ENCODE measurements at places on chromosomes 7 and 10.

GRCh38 chr10:13047529-13048206, 46.2 kb upstream of the CCDC3 start:
- DNase-seq: no peak

DNA sequence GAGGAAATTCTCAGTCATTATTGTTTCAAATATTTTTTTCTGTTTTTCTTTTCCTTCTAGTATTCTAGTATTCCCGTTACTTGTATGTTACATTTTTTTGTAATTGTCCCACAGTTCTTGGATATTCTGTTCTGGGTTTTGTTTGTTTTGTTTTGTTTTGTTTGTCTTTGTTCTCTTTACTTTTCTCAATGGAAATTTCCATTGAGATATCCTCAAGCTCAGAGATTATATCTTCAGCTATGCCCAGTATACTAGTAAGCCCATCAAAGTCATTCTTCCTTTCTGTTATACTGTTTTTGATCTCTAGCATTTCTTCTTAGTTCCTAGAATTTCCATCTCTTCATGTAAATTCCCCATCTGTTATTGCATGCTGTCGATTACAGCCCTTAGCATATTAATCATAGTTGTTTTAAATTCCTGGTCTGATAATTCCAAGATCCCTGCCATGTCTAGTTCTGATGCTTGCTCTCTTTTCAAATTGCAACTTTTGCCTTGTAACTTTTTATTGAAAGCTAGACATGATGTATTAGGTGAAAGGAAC, 27.8 kb downstream of the GPR37 start:
- no peak for DNase-seq

DNA sequence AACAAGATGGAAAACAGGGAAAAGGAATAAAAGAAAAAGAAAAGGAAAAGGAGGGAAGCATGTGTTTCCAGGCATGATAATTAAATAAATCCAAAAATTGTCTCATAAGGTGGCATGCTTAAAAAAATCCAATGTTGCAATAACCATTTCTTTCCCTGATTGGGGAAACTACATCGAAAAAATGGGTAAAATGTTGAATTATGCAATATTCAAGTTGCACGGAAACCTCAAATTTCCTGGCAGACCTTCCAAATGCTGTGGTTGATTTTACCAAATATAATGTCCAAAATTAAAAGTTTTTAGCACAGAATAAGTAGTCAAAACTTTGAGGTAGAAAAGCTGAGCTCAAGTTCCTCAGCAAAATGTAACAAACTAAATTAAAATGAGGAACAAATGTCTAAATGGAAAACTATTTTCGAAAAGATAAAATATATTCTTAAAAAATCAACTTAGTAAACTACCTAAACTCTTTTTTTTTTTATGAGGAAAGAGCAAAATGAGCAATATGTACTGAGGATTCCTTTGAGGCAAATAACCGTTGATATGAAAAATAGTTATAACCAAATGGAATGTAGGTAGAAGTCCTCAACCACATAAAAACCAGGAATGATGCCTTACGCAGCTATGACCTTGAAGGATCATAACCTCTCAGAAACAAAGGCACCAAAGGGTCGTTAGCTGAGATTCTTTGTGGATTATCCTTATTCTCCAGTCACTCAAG, 52.6 kb downstream of the MACC1 start:
- no peak for DNase-seq

DNA sequence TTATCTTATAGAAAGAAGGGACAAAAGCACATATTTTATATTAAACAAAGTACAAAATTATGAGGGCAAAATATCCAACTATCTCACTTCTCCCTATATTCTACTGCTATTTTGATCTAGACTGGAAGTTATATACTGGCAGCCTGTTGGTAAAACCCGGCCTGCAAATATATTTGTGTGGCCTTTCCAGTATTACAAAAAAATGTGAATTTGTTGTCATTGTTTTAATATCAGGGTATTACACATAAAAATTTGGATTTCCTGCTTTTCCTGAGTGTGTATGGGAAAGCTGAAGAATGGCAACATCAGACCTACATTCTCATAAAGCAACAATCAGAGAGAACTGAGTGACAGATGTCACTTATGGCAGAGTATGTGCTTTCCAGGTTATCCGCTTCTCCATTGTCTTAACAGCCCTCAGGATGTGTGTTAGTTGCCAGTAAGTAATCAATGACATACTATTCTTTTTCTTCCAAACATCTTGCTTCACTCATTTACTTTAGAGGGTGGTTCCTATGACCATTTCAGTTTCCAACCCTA, 7.3 kb downstream of the SYPL1 start:
- DNase-seq: no peak

- no peak for DNase-seq
Observed at GRCh38 chr10:124007102-124007772, 86.2 kb downstream of the CHST15 start.

DNA sequence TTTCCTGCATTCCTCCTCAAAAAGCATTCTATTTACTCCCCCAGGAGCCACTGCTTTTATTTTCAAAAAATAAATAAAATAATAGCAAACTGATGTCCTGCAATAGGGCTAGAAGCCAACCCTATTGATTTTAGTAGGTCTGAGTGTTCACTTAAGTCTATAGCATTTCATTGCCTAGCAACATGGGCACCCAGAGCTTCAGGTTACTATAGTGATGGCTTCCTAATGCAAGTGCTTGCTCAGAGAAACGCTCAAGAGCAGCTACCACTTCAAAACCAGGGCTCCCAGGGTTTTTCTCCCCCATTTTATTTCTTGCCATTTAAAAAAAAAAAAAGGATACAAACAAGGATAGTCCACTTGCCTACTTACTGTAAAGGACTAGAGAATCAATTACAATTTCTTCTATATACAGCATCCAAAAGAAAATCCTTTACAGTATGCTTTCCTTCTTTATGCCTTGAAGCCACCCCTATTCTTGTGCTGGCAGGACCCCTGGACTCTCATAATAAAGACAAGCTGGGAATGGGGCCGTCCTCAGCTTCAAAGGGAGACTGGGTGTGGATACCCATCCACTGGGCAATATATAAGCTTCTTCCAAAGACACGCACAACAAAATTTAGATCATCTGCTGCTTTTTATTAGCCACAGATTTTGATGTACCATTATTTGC, 133.3 kb downstream of the VPS41 start:
- DNase-seq: no peak

DNA sequence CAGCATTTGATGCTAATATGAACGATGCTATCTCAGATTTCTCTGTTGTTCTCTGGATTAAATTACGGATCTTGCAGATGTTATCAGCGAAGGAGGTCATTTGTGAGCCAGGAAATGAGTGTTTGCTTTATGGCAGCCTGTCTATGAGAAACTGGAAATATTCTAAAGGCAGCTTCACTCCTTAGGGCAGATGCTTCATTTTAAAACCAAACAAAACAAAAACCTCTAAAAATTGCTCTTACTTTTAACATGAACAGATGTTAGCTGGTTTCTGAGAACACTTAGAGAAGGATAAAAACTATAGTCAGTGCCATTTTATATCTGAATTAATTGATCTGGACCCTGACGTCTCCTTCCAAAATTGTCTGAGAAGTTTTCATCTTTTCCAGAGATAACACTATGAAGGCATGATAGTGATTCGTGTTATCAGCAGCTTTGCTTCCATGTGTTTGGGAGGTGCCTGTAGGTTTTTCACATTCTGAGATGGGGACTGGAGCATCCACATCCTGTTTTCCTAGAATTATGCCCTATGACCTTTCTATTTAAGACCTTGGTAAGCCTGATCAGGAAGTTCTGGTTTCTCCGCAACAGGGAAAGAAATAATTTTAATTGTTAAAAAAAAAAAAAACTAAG, 53.1 kb downstream of the CPED1 start:
- DNase-seq: no peak

GRCh38 chr10:90592638-90593302, 265.1 kb downstream of the HTR7 start:
- peak; percentile 68 for DNase-seq

DNA sequence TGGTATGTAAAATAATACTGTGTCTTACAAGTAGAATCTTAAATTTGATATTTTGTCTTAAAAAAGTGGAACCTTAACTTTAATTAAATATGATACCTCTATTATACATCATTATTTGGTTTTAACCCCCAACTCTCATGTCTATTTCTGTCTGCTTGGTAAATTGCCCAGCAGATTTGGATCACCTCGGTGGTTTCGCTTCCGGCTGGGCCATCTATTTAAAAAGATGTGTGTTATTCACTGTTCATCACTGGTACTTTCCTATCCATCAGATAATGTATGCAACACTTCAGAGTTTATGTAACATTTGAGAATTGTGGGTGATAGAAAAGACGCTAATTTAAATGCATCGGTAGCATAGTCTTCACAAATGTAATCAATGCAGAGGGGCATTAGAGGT, 119.7 kb downstream of the SND1 start:
- no peak for DNase-seq

DNA sequence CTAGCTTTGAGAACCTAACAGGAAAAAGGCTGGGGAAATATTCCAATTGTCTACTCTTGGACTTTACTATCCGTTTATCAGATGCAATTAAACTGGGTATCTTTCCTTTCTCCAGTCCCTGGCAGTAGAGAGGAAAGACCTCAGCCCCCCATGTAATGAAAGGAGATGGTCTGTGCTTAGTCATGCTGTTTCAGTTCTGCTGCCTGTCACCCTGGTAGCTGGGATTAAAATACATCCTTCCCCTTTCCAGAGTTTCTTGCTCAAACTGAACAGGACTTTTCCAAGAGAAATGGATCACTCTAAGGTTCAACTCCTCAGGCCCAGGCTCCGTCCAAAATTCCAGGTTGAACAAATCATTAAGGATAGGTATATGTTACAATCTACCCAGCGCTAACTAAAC, 202.9 kb downstream of the PTEN start:
- no peak for DNase-seq

- no peak for DNase-seq
Observed at GRCh38 chr10:28891058-28891713, 213.9 kb downstream of the BAMBI start.

- DNase-seq: no peak
Observed at GRCh38 chr7:26696978-26697377, 167.4 kb downstream of the SKAP2 start.

DNA sequence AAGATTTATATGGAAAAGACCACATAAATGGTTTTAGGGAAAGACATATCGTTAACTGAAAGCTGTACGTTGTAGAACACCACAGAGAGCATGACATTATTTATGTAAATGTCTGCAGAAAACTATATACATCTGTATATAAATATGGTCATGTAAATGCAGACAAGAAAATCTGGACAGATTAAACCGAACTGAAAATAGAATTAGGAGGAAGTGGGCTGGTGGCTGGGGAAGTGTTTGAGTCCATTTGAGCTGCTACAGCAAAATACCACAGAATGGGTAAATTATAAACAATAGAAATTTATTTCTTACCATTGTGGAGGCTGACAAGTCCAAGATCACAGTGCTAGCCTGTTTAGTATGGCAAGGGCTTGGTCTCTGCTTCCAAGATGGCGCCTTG, 56.3 kb upstream of the USP6NL start:
- DNase-seq: no peak

DNA sequence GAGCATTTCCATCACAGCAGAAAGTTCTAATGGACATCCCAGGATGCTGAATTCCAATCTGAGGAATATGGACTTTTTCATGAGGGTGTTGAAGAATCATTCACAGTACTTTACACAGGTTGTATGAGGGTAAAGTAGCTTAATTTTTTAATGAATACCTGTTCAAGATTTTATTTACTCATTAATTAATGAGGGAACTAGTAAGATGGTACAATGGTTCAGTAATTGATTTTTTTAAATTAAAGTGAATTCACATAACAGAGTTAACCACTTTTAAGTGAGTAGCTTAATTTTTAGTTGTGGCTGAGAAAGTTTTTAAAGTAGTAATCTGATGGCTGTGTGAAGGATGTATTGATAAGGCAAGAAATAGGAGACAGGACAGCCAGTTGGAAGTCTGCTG, 266.5 kb downstream of the GFRA1 start:
- DNase-seq: no peak

DNA sequence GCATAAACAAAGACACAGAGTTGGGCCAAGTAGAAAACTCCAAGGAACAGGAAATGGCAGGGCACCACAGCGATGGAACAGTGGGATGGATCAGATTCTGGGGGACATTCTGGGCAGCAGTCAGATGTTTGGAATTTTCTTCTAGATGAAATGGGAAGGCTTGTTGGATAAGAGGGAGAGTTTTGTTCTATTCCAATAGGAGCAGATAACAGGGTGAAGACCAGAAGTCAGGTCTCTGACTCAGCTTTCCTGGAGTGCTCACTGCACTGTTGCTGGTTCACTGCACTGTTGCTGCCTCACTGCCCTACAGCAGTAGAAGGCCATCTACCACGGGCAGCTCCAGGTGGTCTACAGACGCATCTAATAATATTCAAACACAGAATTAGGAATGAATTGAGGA, 135.6 kb downstream of the ATE1 start:
- DNase-seq: peak; percentile 77

- DNase-seq: peak; percentile 17
Observed at GRCh38 chr7:24894429-24895221, 85.4 kb downstream of the OSBPL3 start.

- DNase-seq: no peak
Observed at GRCh38 chr7:69260023-69260422, 338.3 kb upstream of the AUTS2 start.
